AML-193 (cell line): ENCODE measurements at places on chromosomes 5 and 9.

DNA sequence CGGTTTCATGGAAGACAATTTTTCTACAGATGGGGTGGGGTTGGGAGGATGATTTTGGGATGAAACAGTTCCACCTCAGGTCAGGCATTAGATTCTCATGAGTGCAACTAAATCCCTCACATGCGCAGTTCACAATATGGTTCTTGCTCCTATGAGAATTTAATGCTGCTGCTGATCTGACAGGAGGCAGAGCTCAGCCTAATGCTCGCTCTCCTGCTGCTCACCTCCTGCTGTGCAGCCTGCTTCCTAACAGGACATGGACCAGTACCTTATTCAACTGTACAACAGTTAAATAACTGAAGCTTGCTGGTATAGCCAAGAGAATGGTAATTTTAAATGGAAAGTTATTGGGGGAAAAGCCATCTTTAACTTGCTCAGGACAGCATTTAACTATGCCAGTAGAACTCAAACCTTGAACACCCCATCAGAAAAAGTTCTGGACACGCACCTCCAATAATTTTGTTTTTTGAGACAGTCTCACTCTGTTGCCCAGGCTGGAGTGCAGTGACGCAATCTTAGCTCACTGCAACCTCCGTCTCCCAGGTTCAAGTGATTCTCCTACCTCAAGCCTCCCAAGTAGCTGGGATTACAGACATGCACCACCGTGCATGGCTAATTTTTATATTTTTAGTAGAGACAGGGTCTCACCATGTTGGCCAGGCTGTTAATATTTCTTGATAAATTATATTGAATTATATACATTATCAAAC, 27.7 kb downstream of the HMGCR start:
- no peak for DNase-seq

GRCh38 chr5:5483880-5484598, 61.6 kb downstream of the ICE1 start:
- no peak for DNase-seq

GRCh38 chr9:126393876-126394275, 67.2 kb downstream of the MVB12B start:
- DNase-seq, result no peak

DNA sequence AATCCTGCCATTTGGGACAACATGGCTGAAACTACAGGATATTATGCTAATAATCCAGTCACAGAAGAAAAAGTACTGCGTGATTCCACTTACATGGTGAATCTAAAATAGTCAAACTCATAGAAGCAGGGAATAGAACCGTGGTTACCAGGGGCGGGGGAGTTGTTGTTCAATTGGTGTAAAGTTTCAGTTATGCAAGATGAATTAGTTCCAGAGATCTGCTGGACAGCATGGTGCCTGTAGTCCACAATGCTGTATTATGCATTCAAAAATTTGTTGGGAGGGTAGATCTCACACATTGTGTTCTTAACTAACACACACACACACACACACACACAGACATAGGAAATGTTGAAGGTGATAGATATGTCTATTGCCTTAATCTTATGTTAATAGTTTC, 480.5 kb downstream of the DMRT2 start:
- no peak for DNase-seq

DNA sequence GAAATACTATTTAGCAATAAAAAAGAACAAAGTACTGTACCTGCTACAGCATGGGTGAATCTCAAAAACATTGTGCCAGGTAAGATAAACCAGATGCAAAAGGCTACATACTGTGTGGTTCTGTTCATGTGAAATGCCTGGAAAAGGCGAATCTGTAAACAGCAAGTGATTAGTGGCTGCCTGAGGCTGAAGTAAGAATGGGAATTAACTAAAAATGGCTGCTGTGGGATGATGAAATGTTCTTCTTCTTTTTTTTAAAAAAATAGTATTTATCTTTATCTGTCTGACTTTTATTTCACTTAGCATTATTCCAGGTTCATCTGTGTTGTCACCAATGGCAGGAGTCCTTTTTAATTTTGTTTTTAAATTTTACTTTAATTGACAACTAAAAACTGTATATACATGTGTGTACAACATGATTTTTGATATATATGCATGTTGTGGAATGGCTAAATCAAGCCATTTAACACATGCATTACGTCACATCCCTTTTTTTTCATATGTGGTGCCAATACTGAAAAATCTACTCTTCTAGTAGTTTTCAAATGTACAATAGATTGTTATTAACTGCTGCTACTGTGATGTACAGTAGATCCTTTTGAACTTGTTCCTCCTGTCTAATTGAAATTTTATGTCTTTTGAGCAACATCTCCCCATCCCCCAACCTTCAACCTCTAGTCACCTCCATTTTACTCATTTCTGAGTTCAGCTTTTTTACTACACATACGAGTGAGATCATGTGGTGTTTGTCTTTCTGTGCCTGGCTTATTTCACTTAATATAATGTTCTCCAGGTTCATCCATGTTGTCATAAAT, 62.9 kb upstream of the TNFAIP8 start:
- DNase-seq, result peak; percentile 37

DNA sequence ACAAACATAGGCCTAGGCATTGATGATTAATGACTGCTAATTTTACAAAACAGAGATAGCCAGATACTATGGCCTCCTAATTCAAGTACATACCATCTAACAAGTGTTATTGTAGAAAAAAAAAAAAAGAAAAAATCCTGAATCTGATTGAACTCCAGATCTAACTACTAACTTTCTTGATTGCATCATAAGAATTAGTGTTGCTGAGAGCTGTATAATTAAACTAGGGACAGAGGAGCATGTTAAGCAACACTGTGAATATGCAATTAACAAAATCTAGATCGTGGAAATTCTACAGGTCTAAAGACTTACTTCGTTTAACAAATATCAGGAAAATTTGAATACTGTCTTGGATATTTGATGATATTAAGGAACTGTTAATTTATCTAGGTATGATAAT, 208.3 kb upstream of the ZNF608 start:
- DNase-seq, result no peak

- no peak for DNase-seq
Measured at GRCh38 chr5:41764650-41765049, 105.6 kb downstream of the OXCT1 start.

DNA sequence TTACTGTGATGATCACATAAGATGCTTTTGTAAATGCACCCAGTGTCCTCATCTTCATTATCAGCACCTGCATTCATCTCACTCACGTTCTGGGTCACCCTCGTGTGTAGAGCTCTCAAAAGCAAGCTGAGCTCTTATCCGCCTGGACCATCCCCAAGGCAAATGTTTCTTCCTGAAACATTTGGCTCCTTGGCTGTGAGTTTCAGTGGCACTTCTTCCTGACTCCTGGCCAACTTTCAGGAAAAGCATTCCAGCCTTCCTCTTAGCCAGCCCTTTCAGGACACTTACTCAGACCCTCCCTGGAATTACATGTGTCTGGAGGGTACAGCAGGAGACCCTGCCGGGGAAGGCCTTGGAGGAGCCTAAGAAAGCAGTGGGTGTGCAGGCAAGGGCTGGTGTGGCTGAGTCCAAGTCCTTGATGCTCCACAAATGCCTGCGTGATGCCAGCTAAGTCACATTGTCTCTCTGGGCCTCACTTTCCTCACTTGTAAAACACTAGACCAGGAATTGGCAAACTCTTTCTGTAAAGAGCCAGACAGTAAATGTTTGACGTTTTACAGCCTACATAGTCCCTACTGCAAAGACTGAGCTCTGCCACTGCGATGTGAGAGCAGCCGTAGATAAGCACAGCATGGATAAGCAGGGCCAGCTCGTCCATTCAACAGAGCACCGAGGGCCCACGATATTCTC, 72.1 kb downstream of the PDE6A start:
- DNase-seq, result no peak

GRCh38 chr5:1201327-1202025, at the start of gene SLC6A19:
Gene SLC6A19 (plus strand): TSS chr5:1201595. CDS start chr5:1201651, 56 bp downstream.
- DNase-seq, result no peak

GRCh38 chr5:177520916-177521513, 4.3 kb upstream of the DDX41 start:
- DNase-seq, result no peak

DNA sequence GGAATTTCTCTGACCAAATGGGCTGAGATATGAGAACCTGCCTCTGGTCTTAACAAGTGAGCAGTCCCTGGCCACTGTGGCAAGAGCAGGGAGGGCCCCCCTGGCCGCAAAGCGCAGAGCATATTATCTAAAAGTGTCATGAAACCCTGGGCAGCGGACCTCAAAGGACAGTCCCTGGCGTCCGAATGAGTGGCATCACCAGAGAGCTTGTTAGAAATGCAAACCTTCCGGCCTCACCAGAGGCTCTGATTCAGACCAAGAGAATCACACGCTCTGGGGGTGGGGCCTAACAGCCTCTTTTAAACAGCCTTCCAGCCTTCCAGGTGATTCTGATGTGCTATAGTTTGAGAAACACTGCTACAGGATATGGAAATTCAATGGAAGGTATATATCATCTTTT, 10.9 kb downstream of the PTPN3 start:
- no peak for DNase-seq

GRCh38 chr5:16992006-16992405, 55.9 kb upstream of the MYO10 start:
- no peak for DNase-seq

DNA sequence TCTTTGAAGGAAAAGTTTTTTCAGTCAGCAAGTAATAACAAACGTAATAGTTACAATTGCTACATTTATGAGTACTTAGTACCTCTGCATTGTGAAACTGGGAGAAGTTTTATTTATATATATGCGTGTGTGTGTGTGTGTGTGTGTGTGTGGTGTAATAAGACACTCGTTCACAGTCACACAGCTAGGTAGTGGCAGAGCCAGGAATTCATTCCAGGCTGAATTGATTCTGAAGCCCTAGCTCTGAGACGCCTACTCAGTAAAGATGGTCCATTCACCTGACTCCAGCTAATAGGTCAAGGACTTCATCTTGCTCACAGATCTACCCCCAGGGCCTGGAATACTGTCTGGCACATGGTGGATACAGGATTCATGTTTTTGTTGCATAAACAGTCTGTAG, 13.6 kb upstream of the CAST start:
- DNase-seq, result no peak

DNA sequence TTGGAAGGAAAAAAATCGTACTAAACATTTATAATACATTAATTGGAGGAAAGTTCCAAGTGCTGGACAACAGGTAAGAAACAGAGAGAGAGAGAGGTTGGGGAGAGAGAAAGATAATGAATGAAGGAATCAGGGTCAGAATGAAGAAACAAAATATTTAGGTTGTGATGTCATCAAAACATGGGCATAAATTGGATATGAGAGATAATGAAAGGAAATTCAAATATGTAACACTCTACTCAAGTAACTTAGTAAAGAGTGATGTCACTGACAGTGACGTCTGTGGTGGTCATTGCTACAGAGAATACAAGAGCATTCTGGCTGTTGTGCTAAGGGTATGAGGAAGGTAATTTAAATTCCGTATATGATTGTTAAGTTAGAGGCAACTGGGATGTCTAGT, 543.4 kb upstream of the COX7C start:
- DNase-seq, result no peak

DNA sequence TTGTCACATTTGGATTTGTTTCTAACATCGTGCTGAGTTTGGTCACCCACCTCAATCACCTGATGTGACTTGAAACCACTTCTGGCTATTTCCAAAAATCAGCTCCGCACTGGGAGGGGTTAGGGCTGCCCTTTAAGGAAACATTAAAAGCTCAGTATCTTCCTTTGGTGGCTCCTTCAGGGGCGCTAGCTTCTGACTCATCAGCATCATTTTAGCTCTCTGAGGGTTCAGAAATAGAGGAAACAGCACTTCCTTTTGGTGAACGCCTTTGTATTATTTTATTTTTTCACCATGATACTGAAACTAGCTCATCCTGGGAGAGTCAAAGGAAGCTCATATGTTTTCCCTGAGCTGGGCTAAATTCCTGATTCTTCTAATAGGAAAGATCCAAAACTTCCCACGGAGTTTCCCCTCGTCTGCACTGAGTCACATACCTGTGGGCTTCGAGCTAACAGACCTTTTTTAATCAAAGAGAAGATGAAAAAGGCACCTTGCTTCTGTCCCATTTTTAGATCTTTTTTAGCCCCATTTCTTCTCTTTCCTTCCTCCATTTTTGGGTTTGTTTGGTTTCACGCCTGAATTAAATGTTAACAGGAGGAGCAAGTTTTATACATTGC, 48.2 kb downstream of the ROPN1L start:
- peak; percentile 83 for DNase-seq

DNA sequence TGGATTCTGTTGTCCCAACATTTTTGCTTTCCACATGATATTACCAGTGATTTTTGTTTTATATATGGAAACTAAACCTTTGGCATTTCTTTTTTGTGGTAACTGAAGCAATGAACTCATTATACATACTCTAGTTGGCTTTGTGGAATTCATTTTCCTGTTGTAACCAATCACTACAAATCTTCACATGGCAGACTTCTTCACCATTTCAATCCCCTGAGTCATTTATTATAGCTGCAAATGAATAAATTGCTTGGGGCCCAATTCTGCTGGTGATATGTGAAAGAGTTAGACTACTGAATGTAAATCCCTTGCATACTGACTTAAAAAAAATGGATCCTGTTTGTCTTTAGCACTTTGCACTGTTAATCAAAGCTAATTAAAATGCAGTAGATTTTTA, 1709.6 kb upstream of the WWC1 start:
- DNase-seq, result no peak

- no peak for DNase-seq
Measured at GRCh38 chr5:125336401-125336800, 590.0 kb upstream of the ZNF608 start.

DNA sequence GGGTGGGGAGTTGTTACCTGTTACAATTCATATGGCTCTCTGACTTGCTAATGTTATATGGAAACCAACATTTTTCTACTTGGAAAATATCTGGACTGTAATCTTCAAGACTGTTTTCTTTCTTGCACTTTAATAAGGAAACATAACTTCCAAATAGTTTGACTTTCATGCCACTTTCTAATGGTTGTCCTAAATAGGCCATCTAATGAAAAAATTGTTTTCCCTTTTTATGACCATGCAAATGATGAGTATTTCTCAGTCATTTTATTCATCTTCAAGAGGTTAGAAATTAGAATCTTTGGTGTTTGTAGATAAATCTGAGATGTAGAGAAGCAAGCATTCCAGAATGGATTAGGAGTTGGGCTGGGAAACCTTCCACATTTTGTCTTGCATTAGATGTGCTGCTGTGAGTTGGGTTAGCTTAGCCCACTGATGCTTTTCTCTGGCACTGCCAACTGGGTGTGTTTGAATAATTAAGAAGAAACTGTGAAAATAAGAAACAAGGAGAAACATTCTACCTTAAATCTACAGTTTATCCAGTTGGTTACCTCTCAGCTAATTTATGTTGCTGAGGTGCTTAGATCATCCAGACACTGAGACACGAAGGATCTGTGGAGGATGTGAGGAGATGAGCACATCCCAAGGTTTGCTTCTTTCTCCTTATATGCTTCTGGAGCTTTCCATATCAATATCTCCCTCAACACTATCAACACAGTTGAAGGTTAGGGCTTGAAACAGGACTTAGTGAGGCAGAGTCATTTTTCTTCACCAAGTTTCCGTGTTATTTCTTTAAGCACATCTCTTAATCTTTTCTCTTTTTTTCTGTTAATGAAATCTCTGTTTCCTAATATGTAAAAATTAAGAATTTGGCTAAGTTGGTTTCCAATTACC, 2.7 kb downstream of the RASGRF2 start:
- no peak for DNase-seq
